ENCODE measurements at places on chromosomes 2 and 18. TPM values are rescaled to one million over a fixed set of nuclear protein-coding genes. Genes with fewer than 3 reads are reported as not detected.

SPR gene
- 55.8 TPM for total RNA-seq

KCNF1 gene
- 0.17 TPM for total RNA-seq

IFT172 gene
- total RNA-seq: 22.4 TPM

HTRA2 gene
- 28.5 TPM for total RNA-seq

OR6B2 gene
- not detected for total RNA-seq

SP5 gene
- 0.12 TPM for total RNA-seq

CAPN14 gene
- total RNA-seq: 0.42 TPM

CD8B2 gene
- not detected for total RNA-seq

AOX1 gene
- total RNA-seq: 8.7 TPM

CFC1B gene
- total RNA-seq: not detected

KCNIP3 gene
- total RNA-seq: 5.3 TPM

CNTNAP5 gene
- total RNA-seq: not detected

UBXN4 gene
- 56.1 TPM for total RNA-seq

SP9 gene
- not detected for total RNA-seq

ZSWIM2 gene
- not detected for total RNA-seq

IL36B gene
- not detected for total RNA-seq

VWC2L gene
- not detected for total RNA-seq

ACMSD gene
- total RNA-seq: not detected

VIT gene
- total RNA-seq: 13.3 TPM

GPN1 gene
- total RNA-seq: 20.1 TPM

EHD3 gene
- total RNA-seq: 32.4 TPM

ATP8B1 gene
- total RNA-seq: 4.0 TPM

SERPINB4 gene
- not detected for total RNA-seq

GALNT3 gene
- total RNA-seq: 0.17 TPM

CLEC4F gene
- 0.25 TPM for total RNA-seq

UPP2 gene
- total RNA-seq: not detected

POMC gene
- 5.3 TPM for total RNA-seq

CCDC85A gene
- total RNA-seq: 5.5 TPM

KIAA2012 gene
- not detected for total RNA-seq

TMEM247 gene
- not detected for total RNA-seq

PROKR1 gene
- not detected for total RNA-seq

BCL2 gene
- total RNA-seq: 7.7 TPM

PRR30 gene
- total RNA-seq: not detected

CD207 gene
- total RNA-seq: not detected

IL36G gene
- not detected for total RNA-seq

UGT1A8 gene
- total RNA-seq: not detected

TCF4 gene
- 62.8 TPM for total RNA-seq

MARCHF7 gene
- total RNA-seq: 85.2 TPM

HPCAL1 gene
- 40.5 TPM for total RNA-seq

AMER3 gene
- not detected for total RNA-seq

C1QL2 gene
- not detected for total RNA-seq

RAD51AP2 gene
- total RNA-seq: 0.10 TPM

BZW1 gene
- total RNA-seq: 71.2 TPM

IL36RN gene
- total RNA-seq: not detected

SLC9A2 gene
- 0.15 TPM for total RNA-seq

NT5DC4 gene
- not detected for total RNA-seq

IWS1 gene
- 58.1 TPM for total RNA-seq
